ENCODE measurements at places on chromosomes 7 and 10.
A peak's percentile ranks its signal among the peaks of the same experiment; 100 is the strongest.

GRCh38 chr7:70660154-70660818 lies 471.7 kb upstream of the GALNT17 start:
- no peak for DNase-seq

DNA sequence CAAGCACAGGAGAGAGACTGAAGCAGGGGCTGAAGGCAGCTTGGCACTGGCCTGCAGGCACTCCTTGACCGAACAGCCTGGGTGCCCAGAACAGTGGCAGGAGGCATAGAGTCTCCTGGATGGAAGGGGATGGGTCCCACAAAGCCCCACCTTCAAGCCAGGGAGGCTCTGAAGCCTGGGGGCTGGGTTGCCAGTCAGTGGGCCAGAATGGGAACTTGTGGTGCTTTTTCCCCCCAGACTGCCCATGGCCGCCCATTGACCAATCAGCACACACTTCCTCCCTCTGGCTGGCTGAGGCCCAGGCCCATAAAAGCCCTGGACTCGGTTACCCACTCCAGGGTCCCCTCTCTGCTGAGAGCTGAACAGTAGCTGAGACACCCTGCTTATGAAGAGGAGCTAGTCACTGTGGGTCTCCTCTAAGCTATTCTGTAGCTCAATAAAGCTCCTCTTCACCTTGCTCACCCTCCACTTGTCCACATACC lies 109.6 kb downstream of the ELAPOR2 start:
- DNase-seq = no peak

GRCh38 chr10:121270906-121271305 lies 327.3 kb downstream of the FGFR2 start:
- DNase-seq = no peak

DNA sequence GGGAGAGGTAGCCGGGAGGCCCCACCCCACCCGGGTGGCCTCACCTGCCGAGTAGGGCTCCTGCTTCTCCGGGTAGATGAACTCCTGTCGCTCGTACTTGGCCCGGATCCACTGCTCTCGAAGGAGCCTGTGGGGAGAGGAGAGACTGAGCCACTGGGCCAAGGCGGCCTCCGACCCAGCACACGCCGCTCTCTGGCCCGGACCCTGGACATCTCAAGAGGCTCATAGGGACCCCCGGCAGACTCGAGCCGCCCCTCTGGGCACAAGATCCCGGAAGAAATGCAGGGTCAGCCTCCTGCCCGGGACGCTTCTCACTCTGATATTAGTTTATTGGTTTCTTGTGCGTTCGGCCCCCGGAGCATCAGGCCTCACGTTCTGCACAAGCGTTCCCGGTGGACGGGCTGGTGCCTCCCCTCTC lies 34.5 kb downstream of the ADAP1 start:
- DNase-seq = no peak

GRCh38 chr7:33776788-33777187 lies 128.6 kb upstream of the BMPER start:
- peak; percentile 72 for DNase-seq

GRCh38 chr7:127761196-127761595 lies 109.2 kb downstream of the SND1 start:
- no peak for DNase-seq

DNA sequence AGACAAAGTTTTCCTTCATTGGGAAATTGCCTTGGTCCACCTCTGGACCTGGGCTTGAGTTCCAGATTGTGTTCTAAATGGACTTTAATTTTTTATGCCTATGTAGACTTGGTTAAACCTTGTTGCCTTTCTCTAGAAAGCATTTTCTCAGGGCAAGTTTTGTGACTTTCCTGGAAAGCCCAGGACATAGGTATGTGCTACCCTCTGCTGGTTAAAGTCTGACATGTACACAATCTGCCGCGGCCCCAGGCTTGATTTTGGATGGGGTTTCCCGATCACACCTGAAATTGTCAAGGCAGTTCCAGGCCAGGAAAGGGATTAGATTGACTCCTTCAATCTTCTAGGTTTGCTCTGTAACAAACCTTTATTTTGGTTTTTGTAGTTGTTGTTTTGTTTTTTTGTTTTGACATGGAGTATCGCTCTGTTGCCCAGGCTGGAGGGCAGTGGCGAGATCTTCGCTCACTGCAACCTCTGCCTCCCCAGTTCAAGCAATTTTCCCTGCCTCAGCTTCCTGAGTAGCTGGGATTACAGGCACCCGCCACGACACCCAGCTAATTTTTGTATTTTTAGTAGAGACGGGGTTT lies 14.1 kb upstream of the AKR1B10 start:
- DNase-seq = peak; percentile 79

DNA sequence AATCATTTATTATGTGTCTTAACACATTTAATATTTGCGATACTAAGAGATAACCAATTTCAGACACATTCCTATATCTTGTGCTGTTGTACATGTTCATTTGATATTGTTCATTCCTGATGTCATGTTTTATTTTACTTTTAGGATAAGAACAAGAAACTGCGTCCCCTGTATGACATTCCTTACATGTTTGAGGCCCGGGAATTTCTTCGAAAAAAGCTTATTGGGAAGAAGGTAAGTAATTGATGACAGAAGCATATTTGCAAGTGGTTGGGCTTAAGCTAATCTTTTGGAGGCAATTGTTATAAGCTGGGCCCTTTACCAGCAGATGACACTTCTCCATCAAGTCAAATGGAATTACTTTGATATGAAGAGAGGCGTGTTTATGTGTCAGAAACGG lies 155.3 kb downstream of the SND1 start:
- no peak for DNase-seq

DNA sequence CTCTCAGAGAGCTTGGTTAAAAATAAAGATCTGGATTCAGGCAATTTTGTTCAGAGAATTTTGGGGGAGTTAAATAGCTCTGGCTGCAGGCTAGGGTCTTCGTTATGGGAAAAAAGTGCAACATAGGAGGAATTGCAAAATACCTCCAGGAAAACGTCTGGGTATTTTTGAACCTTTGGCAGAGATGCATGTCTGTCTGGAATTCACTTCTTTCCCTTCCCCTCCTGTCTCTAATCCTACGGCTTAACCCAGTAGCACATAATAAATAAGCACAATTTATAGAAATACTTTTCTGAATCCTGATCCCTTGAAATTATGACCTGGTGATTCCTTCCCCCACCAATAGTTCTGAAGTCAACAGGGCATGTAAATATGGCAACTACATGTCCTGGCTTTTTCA lies 19.3 kb upstream of the NUP205 start:
- no peak for DNase-seq

DNA sequence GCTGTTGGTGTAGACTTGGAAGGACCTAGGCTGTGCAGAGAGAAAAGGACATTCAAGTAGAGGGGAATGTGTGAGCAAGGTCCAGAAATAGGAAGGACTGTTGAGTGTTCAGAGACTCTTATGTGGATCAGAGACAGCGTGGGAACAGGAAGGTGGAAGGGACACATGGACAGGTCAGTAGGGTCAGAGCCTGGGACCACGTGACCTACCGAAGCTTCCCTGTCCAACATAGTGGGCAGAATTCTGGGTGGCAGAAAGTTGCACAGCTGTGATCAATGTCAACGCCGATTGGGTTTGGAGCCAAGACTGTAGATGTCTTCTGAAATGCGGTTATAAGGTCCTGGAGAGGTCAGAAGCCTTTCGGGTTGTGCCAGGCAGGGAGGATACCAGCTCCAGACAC lies 195.9 kb upstream of the MKI67 start:
- DNase-seq = no peak

DNA sequence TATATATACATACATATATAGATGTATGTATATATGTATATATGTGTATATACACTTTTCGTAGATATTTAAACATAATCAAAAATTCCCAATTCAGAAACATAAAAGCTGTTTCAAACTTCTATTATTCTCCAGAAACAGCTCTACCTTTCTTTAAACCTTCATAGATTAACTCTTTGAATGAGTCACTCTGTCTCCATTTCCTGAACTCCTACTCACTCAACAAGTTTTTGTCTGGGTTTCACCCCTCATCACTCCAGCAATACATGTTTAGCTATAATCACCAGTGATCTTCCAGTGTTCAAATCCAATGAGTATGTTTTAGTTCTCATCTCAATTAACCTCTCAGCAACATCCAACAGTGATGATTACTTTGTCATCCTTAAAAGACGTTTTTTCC lies 9.6 kb downstream of the DGKB start:
- DNase-seq = no peak

GRCh38 chr10:131250454-131251145 lies 60.9 kb downstream of the TCERG1L start:
- no peak for DNase-seq

DNA sequence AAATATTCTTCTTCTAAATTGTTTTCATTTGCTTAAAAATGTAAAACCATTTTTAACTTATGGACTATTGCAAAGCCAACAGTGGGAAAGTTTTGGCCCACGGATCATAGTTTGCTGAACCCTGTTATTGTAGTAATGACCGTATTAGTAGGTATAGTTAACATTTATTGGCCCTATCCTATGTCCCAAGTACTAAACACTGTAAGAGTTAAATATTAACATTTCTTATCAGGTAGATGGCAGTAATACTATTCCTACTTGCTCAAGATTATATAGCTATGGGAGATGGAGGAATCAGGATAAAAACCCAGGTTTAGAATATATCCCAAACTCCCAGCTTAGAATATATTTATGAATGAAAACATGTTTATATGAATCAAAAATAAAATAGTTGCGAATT lies 993.2 kb downstream of the SORCS3 start:
- DNase-seq = no peak

- no peak for DNase-seq
Observed at GRCh38 chr7:91420606-91421005, 156.4 kb downstream of the FZD1 start.

DNA sequence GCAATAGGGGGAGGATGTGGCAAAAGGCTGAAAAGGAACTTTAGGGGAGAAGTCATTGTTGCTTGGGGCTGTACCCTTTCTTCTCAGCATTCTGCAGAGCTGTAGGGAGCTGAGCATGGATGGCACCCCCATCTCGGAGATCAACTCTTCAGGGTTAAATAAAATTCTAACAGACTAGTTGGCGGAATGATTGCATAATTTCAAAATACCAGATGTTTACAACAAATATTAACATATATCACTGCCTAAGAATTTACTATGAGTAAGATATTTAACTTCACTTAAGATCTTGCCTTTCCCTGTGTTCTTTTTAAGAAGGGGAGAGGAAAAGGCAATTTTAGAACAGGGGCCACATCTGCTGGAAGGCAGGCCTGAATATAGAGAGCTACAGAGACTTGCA lies 509 bp upstream of the OR2F1 start:
- no peak for DNase-seq

- DNase-seq = no peak
Observed at GRCh38 chr7:1999278-1999984, 233.3 kb downstream of the MAD1L1 start.

- no peak for DNase-seq
Observed at GRCh38 chr10:14703631-14704001, 71.1 kb downstream of the FAM107B start.

DNA sequence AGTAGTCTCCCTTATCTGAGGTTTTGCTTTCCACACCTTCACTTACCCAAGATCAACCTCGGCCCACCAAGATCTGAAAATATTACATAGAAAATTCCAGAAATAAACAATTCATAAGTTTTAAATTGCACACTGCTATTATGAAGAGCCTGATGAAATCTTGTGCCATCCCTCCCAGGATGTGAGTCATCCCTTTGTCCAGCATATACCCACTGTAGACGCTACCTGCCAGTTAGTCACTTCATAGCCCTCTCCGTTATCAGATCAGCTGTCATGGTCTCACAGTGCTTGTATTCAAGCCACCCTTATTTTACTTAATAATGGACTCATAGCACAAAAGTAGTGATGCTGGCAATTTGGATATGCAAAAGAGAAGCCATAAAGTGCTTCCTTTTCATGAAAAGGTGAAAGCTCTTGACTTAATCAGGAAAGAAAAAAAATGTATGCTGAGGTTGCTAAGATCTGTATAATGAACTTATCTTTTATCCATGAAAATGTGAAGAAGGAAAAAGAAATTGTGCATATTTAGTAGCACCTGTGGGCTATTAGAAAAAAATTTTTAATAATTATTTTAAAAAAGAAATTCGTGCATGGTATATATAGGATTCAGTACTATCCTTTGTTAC lies 9.8 kb upstream of the MRPS16 start:
- DNase-seq = peak; percentile 91

DNA sequence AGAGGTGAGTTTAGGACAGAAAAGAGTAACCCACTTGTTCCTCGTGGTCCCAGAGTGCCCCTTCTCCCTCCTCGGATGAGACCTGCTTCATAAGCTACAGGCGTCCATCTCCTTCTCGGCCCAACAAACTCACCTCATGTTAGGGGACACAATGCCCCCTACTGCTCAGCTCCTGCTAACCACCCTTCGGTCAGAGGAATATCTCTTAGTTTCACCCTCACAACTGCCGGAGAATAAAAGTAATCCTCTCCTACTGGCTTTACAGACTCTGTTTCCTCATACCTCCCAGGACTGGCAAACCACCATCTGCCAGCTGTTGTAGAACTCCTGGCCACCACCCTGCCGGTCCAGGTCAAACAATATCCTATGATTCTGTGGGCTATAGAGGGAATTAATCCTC lies 3.2 kb downstream of the AKR1B15 start:
- peak; percentile 45 for DNase-seq

GRCh38 chr10:15658069-15658702 lies 61.5 kb downstream of the ITGA8 start:
- no peak for DNase-seq

GRCh38 chr10:59315465-59315864 lies 46.9 kb downstream of the FAM13C start:
- no peak for DNase-seq

DNA sequence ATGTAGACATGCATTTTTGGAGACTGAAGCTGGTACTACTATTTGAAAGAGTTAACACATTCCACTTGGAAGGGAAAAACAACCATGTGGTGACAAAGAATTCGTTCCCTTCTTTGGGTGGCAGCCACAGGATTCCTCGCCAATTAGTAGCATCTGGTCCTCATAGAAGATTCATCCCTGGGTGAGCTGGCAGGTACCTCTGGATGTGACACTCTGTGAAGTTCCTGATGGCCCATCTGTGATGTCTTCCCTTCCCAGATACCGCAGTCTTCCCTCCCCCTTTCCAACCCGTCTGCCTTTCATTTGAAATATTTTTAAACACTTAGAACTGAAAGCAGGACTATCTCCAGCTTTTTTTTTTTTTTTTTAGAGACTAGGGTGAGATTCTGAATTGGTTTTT lies 569.5 kb downstream of the TYW1 start:
- no peak for DNase-seq

DNA sequence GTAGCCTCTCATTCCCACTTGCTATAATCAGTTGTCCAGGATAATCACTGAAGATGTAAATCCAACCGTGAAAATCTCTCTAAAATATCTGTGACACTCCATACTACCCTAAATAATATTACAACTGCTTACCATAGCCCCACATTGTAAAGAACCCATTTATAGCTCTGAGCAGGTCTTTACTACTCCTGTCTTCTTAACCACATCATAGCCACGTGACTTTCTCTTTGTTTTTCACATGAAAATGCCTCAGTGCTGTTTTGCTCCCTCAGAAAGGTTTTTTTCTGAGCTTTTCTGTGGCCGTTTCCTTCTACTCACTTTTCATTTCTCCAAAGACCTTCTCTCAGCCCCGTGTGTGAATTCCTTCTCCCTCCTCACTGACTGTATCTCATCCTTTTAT lies 662.2 kb upstream of the ADARB2 start:
- DNase-seq = no peak

Data from fibroblast of the aortic adventitia (primary cell).